CD4-positive, alpha-beta T cell treated with Interleukin-6 for 4 hours (primary cell): ENCODE measurements at places on chromosomes 1 and 21.

DNA sequence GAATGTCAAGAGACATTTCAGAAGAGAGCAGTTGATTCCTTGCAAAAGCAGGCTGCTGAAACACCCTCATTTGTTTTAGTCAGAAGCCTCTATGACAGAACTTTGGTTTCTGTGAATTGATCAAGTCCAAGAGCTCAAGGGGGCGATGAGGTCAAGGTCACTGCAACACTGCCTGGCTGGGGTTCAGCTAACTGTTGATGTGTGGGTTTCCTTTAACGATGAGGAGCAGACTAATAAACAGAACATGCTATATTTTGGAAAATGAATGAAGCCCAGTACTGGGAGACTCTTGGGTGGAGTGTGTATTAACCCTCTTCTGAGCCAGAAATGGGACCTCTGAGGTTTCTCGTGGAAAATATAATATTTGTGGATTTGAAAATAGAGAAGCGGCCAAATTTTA is 109.3 kb downstream of the ZC3H11B start:
- no peak for DNase-seq

DNA sequence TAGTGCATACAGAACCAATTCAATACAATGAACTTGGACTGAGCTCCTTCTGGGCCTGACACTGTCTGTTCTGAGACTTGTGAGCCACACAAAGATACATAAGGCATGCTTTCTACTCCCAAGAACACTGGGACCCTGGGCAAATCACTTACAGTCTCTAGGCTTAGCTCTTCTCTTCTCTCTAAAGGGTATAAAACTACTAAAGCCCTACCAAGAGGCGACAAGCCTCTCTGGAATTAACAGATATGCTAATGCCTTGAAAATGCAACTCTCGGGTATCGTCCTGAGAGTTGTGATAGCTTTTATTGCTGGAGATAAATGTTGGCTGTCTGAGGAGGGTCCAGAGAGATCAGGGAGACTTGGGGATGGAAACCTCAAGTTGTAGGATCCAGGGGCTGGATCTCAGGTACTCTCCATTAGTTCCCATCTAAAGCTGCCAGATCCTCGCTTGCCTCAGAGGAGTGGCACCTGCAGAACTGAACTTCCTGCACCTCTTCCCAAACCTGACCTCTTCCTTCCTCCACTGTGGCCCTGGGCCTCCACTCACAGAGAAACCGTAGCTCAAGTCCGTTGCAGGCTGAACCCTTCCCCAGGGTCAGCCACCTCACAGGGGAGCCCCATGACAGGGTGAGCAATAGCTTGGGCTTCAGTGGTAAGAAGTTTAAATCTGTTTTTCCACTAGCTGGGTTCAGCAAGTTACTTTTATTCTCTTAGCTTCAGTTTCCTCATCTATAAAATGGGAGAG is 11.5 kb upstream of the CFAP45 start:
- DNase-seq, result no peak

- DNase-seq, result no peak
These were observed 58.4 kb upstream of the VCAM1 start for GRCh38 chr1:100661176-100661575.

DNA sequence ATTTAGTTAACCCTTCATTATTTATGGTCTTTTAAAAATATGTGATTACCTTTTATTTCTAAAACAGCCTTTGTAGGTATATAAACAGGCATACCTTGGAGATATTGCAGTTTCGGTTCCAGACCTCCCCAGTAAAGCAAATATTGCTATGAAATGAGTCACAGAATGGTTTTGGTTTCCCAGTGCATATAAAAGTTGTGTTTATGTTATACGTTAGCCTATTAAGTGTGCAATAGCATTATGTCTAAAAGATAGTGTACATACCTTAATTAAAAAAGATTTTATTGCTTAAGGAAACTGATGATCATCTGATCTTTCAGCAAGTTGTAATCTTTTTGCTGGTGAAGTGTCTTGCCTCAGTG is 44.1 kb downstream of the XCL2 start:
- no peak for DNase-seq

- DNase-seq, result peak; percentile 12
These were observed 42.0 kb upstream of the LDLRAP1 start for GRCh38 chr1:25501235-25502058.

- DNase-seq, result no peak
These were observed 922.1 kb downstream of the AMY1C start for GRCh38 chr1:104671684-104672353.

- no peak for DNase-seq
These were observed 112.5 kb upstream of the NGF start for GRCh38 chr1:115450501-115451040.

- DNase-seq, result no peak
These were observed 26.4 kb upstream of the SUMO3 start for GRCh38 chr21:44844256-44844655.

- DNase-seq, result no peak
These were observed 7.1 kb upstream of the ZSCAN20 start for GRCh38 chr1:33465316-33465715.

GRCh38 chr1:78255383-78255782 is 209.6 kb downstream of the GIPC2 start:
- no peak for DNase-seq

DNA sequence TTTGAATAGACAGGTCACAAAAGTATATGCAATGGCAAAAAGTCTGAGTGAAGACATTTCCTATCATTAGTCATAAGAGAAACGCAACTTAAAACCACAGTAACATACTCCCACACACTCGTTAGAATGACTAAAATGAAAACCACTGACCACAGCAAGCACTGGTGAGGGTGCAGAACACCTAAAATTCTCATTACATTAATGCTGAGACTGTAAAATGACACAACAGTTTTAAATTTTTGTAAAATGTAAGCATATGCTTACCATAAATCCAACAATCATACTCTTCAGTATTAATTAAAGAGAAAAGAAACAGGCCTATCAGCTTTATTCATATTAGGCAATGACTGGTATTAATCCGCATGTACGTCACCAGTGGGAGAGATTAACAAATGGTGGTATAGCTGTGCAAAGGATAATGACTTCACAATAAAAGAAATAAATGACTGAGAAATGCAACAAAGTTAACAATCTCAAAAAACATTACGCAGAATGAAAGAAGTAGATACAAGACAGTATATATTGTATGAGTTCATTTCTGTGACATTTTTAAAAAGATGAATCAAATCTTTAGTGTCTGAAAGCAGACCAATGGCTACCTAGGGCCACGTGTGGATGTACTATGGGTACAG is 253.5 kb downstream of the AKT3 start:
- DNase-seq, result peak; percentile 15

DNA sequence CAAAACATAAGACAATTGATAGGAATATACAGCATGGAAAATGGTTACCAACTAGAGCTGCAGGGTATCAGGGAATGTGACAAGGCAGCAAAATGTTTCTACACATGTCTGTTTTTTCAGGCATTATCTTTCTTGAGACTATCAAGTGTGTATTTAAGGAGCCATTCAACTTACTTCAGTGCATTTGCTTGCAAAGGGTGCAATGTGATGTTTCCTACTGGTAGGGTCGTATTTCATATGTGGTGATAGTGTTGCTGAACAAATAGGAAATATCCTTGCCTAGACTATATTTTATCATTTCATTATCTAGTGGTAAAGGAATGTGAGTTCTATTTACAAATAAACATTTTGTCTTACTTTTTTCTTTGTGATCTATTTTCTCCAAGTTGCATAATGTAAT is 42.4 kb downstream of the PTPRC start:
- DNase-seq, result no peak

DNA sequence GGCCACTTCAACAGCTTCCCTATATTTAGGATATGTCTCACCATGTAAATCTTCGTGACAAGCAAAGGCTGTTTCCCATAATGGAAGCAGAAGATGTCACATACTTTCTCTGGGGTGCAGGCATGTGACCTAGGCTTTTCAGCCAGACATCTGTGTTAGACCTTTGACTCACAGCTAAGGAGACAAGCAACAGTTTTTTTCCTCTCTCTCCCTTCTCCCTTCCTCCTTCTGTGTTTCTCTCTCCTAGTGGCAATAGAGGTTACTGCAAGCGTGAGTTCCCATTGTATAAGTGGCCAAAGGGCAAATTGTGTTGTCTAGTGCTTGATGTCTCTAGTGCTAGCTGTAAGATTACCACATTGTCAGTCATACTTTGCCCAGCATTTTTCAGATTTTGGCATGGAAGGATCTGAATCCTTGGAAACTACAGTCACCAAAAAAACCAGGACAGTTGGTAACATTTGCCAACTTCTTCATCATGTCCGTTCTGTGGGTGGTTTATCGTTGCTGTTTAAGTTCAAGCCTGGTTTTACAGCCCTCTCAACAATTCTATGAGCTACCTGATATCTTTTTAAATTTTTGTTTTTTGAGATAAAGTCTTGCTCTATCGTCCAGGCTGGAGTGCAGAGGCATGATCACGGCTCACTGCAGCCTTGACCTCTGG is 44.4 kb upstream of the RABGAP1L start:
- peak; percentile 12 for DNase-seq

- DNase-seq, result no peak
These were observed 56.4 kb upstream of the RGS7 start for GRCh38 chr1:241413386-241413785.

DNA sequence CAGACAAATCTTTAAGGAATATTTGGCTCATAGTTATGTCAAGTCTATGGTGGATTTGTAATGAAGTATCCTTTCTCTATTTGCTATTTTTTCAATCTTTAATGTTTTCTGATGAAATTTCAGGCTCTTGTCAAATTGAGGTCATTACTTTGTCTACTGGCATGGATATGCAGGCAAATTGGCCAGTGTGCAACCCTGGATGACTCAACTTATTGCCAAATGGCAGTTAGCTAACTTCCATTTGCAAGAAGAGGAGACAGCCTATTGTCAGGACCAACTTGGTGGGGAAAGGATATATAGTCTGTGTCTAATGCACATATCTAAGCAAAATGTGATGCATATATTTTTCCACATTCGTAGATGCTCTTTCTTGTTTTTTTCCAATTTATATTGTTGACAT is 530.5 kb downstream of the PTBP2 start:
- no peak for DNase-seq

- no peak for DNase-seq
These were observed 8.2 kb downstream of the OR2T10 start for GRCh38 chr1:248589334-248589733.

DNA sequence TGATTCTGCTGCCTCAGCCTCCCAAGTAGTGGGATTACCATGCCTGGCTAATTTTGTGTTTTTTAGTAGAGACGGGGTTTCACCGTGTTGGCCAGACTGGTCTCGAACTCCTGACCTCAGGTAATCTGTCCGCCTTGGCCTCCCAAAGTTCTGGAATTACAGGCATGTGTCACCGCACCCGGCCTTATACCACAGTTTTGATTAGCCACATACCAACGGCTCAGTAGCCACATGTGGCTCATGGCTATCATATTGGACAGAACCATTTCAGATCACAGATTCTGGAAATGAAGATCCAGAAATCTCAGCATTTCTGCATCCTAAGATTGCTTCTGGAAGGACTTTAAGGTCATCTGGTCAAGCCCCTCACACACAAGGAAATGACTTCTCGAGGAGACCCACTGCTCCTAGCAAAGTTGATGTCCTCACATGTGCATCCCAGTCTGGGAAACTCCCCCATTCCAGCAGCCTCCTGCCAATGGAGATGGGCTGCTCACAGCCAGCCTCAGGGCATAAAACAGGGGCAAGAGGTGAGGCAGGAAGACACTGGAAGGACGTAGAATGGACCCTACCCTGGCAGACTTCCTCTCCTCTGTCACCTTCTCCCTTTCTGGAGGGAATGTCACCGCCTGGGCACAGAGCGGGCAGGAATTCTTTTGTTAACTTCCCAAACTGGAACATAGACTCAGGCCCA is 17.5 kb upstream of the CITED4 start:
- no peak for DNase-seq

DNA sequence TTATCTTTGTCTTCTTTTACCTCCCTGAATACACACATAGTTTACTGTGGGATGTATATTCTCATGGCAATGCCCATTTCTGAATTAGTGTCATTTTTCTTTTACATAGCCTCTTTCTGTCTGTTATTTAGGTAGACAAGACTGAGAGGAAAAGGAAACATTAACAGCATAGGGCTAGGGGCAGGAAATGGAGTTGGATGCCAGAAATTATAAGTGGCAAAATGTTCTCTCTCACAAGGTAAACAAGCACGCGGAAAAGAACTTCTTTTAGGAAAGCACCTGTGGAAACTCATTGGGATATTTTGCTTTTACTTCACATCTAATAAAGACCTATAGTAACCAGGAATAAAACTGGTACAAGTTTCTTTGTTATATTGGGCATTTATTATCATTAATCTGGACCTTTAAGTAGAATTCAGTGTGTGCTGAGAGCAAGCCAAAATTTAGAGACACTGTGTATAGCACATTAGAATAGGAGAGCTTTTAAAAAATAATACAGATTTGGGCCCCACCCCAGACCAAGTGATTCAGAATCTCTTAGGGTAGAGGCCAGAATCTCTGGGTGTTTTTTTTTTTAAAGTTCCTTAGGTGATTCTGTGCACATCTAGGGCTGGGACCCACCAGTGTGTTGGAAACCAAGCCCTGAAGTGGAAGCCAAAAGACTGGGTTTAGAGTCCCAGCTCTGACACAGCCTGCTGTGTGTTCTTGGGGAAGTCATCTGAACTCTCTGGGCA is 32.7 kb downstream of the S100A10 start:
- no peak for DNase-seq

DNA sequence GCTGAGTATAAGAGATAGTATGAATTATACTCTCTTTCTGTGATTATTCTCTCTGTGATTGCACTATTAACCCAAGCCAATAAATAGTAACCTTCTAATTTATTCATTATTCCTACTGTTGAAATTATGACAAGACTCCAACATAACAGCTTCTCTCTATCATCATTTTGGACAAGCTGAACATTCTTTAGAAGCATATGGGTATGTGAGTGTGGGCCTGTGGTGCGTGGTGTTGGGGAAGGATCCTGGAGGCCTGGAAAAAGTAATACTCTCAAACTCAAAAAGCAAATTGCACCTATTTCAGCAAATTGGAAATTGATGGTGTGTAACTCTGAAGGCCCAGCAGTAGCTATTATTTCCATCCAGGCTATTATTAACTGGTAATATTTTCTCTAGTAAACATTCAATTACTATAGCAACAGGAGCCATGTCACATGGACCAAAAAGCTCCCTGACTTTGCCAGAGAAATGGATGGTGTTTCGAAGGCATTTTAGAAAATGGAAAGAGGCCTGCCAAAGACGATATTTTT is 502.8 kb downstream of the LTN1 start:
- no peak for DNase-seq

DNA sequence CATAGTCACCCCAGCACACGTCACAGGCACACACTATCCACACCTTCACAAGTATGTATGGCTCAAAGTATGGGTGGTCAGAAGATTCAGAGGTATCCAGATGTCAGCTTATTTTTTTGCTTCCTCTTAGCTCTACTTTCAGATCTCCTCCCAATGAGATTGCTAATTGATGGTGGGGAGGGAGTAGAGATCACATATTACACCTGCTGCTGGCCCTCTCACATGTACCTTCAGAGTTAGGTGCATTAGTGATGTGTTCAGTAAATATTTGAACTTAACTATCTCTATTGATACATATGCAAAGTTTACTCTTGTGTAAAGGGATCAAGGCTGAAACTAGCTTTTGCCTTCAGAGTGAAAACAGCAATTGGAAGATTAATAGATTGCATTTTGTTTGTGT is 262.6 kb downstream of the PCP4 start:
- no peak for DNase-seq
